CD4-positive, alpha-beta T cell treated with Interleukin-15 for 4 hours (primary cell): ENCODE measurements at places on chromosomes 2 and 18.
A peak's percentile ranks its signal among the peaks of the same experiment; 100 is the strongest.

DNA sequence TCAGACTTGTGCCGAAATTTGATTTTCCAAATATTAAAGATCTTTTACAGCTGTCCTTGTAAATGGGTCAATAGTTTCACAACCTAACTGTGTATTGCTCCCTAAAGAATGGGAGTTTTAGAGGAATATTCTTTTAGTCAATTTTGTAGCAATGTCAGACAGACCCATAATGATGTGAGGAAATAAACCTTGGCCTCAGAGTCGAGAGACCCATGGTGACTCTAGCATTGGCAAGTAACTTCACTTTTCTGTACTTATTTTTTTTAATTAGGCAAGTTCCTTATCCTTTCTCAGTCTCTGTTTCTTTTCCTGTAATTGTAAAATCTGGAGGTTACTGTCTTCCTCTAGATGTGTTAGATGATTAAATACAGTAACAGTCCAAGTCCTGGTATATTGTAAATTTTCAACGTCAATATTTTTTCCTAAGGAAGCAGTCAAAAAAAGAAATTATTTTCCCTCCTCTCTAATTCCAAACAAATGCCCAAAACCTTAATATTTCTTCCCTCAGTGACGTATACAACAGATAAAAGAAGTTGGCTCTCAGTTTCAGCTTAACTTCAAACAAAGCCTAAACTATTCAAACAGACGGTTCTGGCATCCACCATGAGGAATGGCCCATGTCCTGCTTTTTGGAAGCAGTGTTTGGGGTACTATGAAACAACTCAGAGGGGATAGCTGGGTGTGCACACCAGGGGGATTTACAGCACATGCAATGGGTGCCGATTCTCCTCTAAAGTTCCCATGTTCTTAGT lies 466.7 kb downstream of the TNS1 start:
- no peak for DNase-seq

DNA sequence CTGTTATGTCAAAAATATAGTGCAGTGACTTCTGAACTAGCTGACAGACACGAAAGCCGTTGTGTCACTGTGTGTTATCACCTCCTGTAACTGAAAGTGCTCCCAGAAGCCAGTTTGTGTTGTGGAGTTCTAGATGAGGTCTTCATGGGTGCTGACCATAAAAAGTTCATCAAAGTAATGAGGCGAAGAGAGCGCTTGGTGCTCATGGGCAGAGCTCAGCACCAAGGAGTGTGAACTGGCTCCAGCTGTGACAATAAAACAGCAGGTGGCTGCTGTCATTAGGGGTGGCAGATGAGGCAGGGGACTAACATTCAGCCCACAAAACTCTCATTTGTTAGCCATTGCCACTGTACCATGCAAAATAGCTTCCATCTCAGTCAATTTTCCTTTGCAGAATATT lies 151.1 kb downstream of the ZNF407 start:
- DNase-seq, result no peak

GRCh38 chr2:199690225-199690624 lies 160.8 kb downstream of the FTCDNL1 start:
- no peak for DNase-seq

DNA sequence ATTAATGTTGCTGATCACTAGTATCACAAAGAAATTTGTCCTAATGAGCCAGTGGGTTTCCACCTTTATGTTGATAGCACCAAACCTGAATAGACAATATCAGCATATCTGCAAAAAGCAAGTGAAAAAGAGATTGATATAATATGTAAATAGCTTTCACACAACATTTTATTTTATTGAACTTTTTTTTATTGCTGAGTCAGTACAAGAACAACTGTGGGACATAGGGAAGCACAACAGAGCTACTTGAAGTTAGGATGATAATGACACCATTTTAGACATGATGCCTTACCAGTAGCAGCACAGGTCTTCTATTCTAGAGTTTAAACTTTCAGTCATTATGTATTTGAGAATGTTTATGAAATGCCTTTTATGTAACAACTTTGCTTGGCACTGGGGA lies 554.1 kb upstream of the SETBP1 start:
- DNase-seq, result no peak

DNA sequence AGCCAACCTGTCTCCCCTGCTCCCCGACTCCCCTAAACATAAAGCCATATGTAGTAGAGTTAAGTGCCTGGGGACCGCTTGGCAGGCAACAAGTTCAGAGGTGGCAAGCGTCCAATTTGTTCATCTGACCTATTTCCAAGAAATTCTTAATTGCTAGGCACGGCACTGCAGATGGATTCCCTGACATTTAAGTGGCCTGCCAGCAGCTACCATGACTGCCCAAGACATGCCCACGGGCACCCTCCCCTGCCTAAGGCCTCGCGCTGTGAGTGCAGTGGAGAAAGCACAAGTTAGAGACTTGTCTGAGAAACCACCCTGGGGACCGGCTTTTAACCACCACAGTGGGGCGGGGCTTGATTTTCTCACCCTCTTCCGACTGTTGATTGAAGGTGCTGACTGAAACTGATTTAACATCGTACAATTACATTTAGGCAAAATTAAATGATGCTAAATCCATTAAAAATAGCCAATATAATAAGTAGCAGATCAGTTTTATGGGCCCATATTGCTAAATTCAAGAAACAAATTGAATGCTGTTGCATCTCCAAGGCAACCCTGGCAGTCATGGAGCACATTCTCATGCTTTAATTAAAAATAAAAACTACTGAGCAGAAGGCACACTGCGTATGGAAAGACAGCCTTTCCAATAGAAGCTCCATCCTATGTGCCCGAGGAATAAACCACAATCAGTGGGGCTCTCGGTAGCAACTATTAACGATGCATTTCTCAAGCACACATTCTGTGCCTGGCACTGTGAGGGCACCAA lies 163.6 kb upstream of the ACAA2 start:
- DNase-seq, result no peak

DNA sequence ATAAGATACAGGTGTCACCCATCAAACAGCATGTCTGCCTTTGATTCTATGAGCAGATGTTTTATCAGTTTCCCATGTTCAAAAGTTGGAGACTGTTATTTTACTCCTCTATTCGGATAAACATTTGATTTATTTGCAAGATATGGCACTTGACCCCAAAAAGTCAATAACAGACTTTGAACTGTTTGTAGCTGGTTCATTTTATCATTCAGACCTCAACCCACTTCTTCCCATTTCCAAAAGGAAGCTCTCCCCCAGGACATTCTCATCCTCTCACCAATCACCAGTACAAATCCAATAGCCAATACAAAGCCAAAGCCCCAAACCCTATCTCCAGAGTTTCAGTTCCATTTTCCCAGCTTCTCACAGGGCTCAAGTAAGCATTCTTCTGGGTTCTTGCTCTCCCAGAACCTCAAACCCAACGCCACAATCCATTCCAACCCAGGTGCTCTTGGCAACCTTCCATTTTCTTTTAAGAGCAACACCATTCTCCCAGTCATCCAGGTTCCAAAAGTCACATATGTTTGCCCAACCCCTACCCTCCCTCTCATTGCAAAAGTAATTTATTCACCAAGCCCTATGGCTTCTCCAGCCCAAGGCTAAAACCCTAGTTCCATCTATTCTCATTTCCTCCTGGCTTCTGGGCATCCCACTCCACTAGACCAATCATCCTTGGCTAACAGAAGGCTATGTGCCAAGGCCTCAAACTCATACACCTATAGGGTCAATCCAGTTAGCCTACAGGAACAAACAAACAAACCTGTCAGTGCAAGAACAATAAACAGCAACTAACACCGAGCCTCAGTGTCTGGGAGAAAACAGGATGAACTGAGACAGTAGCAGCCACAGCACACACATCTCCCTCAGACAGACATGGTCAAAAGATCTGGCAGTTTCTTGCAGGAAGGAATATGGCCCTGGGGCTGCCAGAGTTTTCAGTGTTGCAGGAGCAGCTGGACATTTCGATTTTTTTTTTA lies 9.2 kb downstream of the ACVR1 start:
- DNase-seq, result no peak

DNA sequence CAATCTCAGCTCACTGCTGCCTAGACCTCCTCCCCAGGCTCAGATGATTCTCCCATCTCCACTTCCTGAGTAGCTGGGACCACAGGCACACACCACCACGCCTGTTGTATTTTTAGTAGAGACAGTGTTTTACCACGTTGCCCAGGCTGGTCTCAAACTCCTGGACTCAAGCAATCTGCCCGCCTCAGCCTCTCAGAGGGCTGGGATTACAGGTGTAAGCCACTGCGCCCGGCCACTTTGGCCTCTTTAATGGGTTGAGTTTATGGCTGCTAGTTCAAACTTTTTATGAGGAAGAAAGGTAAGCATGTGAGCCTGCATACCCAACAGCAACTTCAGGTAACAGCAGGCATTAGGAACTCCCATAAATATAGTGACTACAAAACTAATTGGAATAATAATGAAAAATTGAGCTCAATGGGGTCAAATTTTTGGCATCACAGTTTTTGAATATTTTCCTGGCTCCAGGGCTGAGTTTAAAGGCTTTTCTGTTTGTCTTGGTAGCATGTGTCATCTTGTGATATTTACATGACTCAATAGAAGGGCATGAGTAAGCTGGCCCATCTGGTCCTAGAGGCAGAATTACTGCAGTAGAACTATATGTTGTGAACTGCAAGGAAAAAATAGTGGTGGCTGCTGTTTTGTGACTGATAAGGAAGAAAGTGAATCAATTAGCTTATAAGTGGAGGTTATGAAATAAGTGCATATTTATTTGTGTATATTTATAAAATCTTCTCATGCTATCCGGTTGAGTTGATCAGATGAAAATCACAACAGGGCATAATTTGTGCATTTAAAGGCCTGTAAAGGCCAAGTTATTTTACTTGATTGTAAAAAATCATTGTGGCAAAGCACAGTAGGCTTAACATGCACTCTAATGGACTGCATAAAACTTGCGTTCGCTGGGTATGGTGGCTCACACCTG lies 24.8 kb downstream of the GALM start:
- peak; percentile 54 for DNase-seq

- DNase-seq, result no peak
These were observed 250.1 kb upstream of the CTAGE1 start for GRCh38 chr18:22667616-22668422.

GRCh38 chr2:24016376-24016761 lies 6.5 kb downstream of the MFSD2B start:
- DNase-seq, result no peak

- peak; percentile 22 for DNase-seq
These were observed 118.1 kb upstream of the EPAS1 start for GRCh38 chr2:46179037-46179621.

DNA sequence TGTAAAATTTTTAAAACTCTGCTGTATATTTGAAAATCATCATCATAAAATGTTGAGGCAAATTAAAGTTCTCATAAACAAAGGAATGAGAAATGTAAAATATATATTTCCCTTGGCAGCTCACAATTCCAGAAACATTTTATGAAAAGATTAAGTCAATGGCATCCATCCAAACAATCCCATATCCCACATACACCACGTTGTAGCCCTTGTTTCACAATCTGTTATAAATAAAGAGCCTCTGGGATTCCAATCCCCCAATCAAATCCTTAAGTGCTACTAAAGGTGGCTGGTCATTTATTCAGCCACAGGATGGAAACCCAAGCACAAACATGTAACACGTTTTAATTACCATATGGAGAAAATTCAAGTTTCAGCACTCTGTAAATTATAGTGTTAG lies 51.7 kb downstream of the GFPT1 start:
- no peak for DNase-seq

- DNase-seq, result no peak
These were observed 115.1 kb downstream of the CDH20 start for GRCh38 chr18:61448316-61448715.

DNA sequence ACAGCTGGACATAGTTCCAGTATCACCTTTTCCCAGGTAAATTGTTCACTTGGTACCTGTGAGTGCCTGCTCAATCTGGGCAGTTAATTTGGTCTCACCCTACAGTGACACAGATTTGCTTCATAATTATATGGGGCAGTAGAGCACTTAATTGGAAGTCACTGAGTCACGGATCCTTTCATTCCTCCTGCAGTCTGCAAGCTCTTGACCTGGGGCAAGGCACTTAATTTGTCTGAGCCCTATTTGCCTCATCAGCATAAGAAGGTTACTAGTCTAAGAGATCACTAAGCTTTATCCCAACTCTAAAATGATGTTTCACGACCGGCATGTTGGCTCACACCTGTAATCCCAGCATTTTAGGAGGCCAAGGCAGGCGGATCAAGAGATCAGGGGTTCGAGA lies 8.9 kb downstream of the FBXO36 start:
- no peak for DNase-seq
